ENCODE measurements at places on chromosomes 16 and 17.

DNA sequence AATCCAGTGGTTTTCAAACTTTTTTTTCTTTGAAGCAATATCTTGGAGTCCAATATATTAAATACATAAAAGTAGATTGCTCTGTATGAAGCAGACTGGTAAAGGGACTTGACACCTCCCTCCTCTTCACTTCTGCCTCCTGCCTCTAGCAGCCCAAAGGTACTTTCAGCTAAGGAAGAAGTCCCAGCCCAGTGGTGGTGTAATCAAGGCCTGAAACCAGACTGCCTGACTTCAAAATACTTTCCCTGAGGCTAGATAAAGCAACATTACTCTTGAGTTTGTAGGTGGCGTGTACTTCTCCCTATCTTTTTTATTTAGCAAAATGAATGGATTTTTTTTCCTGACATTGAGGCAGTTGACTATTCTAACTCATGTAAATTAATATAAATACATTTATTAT is 122.4 kb upstream of the TMEM97 start:
- no peak for DNase-seq

GRCh38 chr16:74462361-74462760 is 41.1 kb upstream of the CLEC18B start:
- DNase-seq = no peak

- no peak for DNase-seq
Measured at GRCh38 chr16:76681296-76681695, 404.1 kb downstream of the CNTNAP4 start.

GRCh38 chr17:2062571-2063183 is 7.8 kb downstream of the HIC1 start:
- no peak for DNase-seq

- DNase-seq = no peak
Measured at GRCh38 chr16:56212144-56212543, 20.9 kb downstream of the GNAO1 start.

DNA sequence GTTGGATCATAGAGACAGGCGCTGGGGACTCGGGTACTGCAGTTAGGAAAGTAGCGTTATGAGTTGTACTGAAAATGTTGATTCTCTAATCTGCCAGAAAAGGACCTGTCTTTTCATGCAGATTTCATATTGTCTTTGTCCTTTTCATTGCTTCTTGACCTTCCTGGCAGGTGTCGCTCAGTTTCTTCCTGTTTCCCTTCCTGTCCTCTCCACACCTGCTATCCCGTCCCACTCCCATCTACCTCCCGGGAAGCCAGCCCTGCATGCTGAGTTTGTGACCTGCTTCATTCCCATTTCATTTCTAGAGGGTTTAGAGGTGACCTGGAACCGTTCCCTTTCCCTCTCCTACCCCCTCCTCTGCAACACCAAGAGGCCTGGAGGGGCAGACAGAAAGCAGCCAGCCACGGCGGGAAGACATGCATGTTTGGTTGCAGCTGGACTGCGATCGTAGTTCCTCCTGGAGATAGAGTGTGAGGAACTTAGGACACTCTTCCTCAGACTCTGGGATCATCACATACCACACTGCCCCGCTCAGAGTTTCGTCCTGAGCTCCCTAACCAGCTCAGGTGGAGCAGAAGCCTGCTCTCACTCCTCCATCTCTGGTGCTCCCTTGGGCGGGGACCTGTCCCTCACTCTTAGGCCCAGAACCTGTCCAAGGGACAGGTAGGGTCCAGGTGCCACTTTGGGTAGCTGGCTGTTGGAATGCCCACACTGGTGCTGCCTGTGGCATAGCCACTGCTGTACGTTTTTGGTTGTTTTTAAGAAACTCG is 23.9 kb upstream of the ARHGAP23 start:
- DNase-seq = no peak

GRCh38 chr16:82792693-82793092 is 165.9 kb downstream of the CDH13 start:
- no peak for DNase-seq

GRCh38 chr16:1537138-1537577 is 3.7 kb downstream of the TMEM204 start:
- no peak for DNase-seq

DNA sequence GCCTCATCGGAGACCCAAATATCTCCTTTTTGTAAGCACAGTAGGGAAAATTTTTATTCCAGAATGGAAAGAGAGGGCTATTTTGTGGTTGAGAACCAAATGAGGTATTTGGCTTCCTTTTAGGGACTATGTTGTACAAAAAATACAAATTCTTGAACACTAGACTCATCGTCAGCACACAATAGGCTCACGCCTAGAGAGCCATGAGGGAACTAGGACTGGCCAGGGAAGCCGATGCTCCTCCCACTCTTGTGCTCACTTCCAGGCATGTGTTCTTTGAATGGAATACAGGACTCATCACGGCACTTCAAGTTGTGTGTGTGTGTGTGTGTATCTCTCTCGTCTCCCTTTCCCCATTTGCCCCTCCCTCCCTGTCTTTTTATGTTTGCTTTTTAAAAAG is 17.8 kb upstream of the BLMH start:
- DNase-seq = no peak

DNA sequence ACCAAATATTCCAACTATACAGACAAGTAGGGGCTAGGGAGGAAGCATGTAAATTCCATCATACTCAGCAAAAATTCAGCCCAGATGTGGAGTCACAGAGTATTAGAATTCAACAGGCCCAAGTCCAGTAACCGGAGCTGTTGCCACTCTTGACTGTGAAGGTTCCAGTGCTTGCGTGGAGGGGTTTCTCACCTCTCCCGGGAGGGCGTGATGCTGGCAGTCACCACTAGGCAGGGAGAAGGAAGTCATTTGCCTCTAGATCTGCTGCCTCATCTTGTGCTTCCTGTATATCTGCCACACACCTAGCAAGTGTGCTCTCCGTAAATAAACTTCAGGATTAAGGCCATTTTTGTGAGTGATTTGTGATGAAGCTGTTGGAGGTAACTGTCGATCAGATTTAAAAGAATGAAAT is 1.0 kb upstream of the CKLF start:
- no peak for DNase-seq

DNA sequence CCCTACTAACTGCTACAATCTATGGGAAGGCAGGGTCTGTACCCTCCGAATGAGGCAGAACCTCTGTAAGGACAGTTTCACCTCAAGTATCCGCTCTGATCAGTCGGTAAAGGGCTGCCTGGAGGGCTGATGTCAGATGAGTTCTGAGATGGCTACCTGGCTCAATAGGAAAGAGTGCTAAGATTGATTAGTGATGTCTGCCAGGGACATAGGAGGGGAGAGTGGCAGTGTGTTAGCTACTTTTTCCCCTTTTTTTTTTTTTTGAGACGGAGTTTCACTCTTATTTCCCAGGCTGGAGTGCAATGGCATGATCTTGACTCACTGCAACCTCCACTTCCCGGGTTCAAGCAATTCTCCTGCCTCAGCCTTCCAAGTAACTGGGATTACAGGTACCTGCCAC is 39.1 kb upstream of the CDC42EP4 start:
- no peak for DNase-seq

DNA sequence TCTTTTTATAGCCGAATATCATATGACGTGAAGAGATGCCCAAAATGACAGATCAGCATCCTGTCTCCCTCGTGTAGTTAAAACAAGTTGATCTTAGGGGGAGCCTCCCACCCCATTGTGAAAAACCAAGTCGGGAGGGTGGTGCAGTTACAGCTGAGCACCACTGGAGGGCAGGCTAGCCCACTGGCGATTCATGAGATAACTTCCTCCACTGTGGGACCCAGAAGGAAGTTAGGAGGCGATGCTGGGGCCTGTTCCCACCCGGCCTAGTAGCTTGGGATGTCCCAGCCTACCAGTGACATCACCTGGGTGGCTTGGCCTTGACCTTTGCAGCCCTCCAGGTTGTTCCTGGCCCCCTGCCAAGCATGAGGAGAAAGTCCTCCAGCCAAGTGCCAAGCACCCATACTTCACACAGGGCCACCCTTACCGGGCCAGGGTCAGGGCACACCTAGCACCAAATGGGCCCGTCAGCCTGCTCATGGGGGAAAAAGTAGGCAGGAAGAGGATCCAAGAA is 8.1 kb upstream of the CPNE2 start:
- no peak for DNase-seq

GRCh38 chr17:81021531-81022343 is 13.2 kb upstream of the BAIAP2 start:
- no peak for DNase-seq

DNA sequence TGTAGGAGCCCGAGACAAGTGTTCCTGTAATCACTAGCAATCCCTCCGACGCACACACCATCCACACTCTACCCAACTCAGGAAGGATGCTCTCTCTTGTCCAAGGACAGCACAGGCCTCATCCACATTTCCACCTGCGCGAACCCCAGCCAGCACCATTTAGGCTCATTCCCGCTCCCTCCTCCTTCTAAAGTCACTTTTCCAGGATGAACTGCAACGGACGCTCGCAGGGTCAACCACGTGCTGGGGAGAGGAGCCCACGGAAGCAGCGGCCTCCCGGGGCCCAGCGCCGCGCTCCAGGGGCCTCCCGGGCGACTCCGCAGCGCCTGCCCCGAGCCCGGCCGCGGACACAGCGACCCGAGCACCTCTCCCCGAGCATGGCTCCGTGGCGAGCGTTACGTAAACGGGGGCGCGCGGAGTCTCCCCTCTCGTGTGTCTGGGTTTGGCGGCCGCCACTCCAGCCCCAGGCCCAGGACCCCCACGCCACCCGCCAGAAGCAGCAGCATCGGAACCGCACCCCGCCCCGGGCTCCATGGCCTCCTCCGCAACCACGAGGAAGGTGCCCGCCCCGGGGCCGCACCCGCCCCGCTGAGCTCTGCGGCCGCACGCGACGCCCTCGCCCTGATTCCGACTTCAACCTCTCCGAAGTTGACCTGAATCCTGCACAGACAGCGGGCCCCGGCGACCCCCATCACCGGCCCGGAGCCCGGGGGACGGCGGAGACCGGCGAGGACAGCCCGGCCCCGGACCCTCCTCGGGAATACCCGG is 668 bp downstream of the USP36 start:
- DNase-seq = no peak

DNA sequence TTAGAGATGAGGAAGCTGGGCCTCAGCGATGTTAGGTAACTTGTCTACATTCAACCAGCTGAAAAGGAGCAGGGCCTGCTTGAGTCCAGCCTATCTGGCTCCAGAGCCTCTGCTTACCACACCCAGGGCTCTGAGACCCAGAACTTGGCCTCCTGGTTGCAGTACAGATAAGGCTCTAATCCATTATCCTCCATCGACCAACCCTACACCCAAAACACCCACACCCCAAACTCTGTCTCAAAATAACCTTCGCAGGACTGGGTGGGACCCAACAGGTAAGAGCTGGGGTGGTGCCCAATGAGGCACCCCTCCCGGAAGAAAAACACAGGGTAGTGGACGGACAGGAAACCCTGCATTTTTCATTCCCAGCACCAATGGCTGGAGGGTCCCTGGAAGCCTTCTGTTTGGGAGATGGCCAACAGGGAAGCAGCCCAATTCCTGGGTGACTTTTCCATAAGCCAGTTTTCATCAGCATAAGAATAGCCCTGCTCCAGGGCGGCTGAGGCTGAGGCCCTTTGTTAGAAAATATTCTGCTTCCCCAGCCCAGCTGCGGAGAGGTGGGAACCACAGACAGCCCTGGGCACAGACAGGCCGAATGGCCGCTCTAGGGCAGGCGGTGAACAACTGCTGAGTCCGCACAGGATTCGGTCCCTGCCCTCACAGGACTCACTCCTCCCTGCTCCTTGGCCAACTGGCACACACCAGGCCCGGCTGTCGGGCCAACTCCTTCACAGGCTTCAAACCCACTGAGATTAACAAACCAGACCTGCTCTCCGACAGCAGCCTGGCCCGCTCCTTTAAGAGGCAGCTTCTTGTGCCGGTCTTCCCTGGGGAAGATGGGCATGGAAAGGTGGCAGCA is 9.8 kb downstream of the SMIM5 start:
- no peak for DNase-seq

GRCh38 chr16:58346831-58347371 is 45.4 kb upstream of the GINS3 start:
- no peak for DNase-seq

GRCh38 chr17:78383725-78384471 is 5.4 kb downstream of the PGS1 start:
- peak; percentile 98 for DNase-seq

DNA sequence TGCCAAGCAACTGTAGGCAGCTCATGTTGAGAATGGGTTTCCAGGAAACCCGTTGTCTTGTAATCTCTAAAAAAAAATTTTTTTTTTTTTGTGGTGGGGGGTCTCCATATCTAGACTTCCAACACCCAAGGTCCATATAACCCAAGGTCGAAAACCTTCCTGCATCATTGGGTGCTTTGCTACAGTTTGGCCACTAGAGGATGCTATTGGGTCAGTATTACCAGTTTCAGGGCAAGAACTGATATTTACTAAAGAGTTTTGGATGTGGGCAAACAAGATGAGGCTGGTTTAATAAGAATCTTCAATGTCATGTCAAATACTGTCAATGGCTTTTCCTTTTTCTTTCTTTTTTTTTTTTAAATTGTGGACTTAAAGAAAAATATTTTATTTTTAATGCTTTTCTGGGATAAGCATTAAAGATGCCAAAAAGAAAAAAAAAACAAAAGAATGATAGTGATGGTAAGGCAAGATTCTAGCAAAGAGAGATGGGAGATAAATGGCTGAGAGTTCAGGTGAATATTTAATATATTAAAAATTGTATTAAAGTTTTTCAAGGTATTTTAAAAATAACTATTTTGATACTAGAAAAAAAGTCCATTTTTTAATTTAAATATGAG is 62.2 kb downstream of the DHRS7C start:
- DNase-seq = peak; percentile 28

DNA sequence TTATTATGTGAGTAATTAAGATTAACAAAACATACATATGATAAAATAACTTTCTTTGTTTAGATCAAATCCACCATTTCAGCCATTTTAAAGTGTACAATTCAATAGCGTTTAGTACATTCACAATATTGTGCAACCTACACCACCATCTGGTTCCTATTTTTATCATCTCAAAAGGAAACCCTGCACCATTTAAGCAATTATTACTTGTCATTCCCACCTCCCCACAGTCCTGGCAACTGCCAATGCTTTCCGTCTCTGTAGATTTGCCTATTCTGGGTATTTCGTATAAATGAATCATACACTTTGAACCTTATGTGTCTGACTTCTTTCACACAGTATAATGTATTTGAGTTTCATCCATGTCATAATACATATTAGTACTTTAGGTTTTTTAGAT is 162.5 kb upstream of the CNTNAP4 start:
- DNase-seq = no peak

Data from GM04504 (cell line).